Renal cortex interstitium (tissue), 15 donors: ENCODE measurements at places on chromosomes 3 and 15.
A peak's percentile ranks its signal among the peaks of the same experiment; 100 is the strongest.

DNA sequence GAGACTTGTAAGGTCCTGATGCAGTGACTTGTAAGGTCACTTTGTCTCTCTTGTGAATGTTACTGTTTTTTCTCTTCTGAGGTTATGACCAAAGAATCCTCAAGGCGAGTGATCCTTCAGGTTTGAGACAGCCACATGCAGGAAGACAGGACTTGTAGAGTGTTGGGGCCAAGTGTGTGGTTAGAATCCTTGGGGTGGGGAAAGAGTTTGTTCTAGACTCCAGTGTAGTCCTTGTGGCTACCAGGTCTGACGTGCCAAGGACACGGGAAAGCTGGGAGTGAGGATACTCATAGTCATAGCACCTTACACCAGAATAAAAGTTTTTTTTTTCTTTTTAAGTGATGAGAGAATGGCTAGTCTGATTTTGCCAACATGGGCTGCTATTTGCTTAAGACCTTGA, 7.3 kb upstream of the SACM1L start:
- DNase-seq = no peak

- no peak for DNase-seq
Measured at GRCh38 chr3:43233062-43233461, 53.3 kb upstream of the SNRK start.

DNA sequence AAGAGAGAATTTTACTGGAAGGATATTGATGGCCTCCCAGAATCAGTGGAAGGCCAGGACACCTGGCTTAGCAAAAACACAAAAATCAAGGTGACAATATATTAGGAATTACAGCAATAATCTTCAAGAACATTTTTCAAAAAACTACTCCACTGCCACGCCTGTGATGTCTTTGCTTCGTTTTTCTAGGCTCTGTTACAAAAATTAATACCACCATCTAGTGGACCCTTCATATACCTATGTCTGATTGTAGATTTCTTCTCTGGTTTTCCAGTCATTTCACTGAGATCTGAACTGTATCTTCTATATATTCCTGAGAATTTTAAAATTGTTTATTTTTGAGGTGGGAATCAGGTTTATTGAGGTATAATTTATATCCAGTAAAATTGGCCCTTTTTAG, 5.6 kb upstream of the SLC33A1 start:
- no peak for DNase-seq

DNA sequence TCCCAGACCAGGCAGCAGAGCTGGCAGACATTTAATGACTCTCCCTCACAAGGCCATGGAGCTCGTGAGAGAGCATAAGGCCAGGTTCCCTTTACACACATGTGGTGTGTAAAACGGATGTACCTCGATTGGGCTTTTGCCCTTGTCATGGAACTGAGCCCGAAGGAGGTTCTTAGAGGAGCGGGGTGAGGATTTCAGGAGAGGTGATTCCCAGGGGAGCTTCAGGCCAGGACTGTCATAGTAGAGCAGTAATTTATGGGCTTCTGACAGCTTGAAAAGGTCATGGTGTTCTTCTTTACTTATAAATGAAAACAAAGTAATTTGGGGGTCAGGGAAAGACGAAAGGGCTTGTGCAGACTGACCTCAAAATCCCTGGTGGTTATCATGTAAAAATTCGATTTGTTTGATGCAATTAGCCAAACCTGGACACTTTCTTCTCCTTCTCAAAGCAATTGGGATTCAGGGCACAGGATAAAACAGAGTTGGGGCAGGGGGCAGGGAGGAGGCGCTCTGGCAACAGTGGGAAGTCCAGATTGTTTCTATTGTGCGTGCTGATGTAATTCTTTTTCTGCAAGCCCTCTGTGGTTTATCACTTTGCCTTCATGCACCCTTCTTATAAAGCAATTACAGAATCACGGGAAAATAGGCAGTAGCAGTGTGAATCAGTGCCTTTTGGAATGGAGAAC, 51.0 kb downstream of the CACNA1D start:
- no peak for DNase-seq

DNA sequence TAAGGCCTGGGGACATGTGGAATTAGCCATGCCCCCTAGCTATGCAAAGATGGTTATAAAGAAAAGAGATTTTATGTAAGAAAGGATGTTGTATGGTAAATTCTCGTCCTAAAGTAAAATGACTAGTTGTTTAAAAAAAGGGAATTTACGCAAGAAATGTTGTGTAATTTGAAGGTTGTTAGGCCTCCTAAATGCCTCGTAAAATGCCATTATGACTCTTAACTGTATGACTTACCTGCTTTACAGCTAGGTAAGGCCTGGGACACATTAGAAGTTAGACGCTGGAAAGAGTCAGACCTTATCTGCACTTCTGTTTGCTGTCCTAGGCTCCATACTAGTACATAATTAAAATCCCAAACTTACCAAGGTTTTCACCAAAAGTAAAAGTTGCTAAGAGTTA, 17.5 kb upstream of the HHATL start:
- DNase-seq = no peak

DNA sequence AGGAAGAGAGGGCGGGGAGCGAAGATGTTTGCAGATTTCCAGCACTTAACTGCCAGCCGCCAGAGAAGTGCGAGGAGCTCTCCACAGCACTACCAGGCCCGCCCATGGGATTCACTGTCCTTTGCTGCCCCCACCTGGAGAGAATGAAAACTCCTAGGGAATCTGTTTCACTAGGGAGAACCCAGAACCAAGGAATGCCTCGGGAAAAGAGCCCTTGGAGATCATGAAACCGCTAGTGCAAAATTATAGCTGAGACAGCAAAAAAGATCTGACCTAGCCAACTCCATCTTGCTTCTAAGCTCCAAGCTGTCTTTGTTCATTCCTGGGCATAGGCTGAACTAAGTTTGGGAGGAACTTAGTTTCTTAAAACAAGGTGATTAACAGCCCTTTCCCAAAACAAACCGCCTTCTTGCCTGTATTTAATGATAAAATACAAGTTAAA, 82.6 kb upstream of the GCNT3 start:
- peak; percentile 75 for DNase-seq

DNA sequence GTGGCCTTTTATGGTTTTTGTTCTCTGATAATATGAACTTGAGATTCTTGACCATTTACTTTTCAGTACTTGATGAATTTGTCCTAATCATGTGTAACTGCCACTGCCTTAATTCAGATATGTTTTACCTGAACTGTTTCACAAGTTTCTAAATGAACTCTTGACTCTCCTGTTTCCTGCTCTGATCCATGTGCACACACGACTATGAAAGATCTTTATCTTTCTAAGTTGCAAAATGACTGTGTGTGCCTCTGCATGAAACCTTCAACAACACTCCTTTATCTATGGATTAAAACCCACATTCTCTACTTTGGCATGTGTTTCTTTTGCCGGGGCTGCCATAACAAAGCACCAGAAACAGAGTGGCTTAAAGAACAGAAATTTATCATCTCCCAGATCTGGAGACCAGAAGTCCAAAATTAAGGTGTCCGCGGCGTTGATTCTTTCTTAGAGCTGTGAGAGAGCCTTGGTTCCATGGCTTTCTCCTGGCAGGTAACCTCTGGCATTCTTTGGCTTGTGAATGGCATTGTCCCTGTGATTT, 275.0 kb downstream of the ADAMTSL3 start:
- DNase-seq = no peak

- no peak for DNase-seq
Measured at GRCh38 chr3:79473993-79474392, 293.8 kb downstream of the ROBO1 start.

DNA sequence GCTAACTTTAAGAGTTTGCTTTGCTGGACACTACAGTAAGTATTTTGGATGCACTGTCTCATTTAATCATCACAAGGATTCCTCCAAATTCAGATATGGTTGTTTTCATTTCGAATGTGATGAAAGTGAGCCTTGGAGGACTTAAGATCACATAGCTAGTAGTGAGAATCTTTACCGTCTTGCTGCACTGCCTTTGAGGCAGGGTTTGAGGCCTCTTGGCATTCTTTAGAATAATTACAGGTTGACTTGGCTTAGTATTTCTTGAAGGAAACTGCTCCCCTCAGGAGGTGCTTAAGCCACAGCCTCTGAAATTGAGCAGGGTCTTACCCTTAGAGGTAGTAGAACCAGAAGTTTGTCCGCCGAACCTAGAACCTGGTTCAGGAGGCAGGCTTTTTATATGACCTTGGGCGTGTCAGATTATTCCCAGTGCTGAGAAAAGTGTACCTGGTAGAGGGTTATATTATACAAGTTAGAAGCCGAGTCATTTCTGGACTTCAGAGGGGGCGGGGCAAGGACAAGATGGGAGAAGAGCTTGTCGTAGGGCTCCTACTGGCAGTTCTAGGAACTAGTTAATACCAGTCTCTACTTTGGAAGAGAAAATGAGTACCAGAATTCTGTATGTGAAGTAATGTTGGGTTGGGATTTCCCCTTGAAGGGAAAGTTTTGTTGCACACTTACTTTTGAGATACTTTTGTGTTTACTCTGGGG, 1.1 kb downstream of the TFG start:
- peak; percentile 3 for DNase-seq
